ENCODE measurements at places on chromosomes 6 and 20.

- DNase-seq, result no peak
Observed at GRCh38 chr6:120764312-120764711, 570.0 kb downstream of the TBC1D32 start.

DNA sequence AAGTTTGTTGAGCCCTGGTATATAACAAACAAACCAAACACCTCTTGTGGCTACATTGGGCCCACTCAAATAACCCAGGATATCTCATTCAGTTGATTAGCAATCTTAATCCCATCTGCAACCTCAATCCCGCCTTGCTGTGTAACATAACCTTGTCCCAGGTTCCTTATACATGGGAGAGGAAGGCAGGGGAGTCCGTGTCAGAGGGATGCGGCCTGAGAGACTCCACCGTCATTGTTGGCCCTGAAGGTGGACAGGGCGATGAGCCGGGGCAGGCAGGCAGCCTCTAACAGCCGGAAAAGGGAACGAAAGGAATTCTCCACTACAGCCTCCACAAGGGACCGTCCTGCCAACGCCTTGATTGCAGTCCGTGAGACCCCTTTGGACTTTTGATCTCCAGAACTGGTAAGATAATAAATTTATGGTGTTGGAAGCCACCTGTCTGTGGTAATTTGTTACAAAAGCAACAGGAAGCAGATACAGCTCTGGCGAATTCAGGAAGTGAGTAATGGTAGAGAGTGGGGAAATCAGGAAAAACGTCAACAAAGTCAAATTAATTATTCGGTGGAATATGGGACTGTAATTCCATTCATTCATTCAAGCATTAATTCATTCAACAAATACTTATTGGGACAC is 124.5 kb upstream of the SALL4 start:
- no peak for DNase-seq

- no peak for DNase-seq
Observed at GRCh38 chr6:98566126-98566525, 268.2 kb upstream of the POU3F2 start.

- no peak for DNase-seq
Observed at GRCh38 chr6:138297761-138298298, 79.5 kb upstream of the PBOV1 start.

DNA sequence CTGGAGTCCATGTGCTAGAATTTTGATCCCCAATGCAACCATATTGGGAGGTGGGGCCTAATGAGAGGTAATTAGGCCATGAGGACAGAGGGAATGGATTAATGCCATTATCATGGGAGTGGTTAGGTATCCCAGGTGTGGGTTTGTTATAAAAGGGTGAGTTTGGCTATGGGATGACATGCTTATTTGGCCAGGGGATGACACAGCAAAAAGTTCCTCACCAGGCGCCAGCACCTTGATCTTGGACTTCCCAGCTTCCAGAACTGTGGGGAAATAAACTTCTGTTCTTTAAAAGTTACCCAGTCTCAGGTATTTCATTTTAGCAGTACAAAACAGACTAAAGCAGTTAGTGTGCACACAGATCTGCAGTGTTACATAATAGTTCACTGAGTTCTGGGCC is 84.1 kb downstream of the ADGB start:
- no peak for DNase-seq

DNA sequence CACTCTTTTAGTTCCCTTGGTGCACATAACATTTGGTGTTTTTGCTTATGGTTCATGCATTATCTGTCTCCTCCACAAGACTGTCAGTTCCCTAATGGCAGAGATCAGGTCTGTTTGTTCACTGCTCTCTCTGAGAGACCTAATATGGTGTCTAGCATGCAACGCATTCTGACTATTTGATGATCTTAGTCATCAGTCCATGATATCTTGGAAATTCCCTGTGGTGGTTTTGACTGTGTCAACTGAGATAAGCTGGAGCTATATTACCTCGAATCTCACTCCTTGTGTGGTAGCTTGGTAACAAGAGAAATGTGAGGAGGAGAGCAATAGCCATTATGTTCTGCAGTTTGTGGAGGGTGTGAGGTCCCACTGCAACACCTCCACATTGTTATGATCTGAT is 229.8 kb downstream of the FRK start:
- no peak for DNase-seq

GRCh38 chr6:13397359-13398068 is 69.2 kb upstream of the TBC1D7 start:
- no peak for DNase-seq

DNA sequence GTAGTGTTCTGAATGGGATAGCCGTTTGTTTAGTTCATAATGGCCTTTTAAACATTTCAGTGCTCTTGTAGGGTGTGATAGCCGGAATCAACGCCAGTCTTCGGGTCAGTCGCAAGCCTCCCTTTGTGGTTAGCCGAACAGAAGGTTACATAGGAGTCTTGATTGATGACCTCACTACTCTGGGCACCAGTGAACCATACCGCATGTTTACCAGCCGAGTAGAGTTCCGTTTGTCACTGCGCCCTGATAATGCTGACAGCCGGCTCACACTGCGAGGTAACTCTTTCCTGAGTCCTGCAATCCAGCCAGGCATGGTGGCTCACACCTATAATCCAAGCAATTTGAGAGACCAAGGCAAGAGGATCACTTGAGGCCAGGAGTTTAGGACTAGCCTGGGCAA is 20.4 kb downstream of the MTO1 start:
- DNase-seq, result no peak

- no peak for DNase-seq
Observed at GRCh38 chr6:25477006-25477590, 174.9 kb upstream of the SCGN start.

- no peak for DNase-seq
Observed at GRCh38 chr6:292506-293192, 362 bp downstream of the DUSP22 start.

- DNase-seq, result no peak
Observed at GRCh38 chr6:75149696-75150095, 56.2 kb downstream of the COL12A1 start.

DNA sequence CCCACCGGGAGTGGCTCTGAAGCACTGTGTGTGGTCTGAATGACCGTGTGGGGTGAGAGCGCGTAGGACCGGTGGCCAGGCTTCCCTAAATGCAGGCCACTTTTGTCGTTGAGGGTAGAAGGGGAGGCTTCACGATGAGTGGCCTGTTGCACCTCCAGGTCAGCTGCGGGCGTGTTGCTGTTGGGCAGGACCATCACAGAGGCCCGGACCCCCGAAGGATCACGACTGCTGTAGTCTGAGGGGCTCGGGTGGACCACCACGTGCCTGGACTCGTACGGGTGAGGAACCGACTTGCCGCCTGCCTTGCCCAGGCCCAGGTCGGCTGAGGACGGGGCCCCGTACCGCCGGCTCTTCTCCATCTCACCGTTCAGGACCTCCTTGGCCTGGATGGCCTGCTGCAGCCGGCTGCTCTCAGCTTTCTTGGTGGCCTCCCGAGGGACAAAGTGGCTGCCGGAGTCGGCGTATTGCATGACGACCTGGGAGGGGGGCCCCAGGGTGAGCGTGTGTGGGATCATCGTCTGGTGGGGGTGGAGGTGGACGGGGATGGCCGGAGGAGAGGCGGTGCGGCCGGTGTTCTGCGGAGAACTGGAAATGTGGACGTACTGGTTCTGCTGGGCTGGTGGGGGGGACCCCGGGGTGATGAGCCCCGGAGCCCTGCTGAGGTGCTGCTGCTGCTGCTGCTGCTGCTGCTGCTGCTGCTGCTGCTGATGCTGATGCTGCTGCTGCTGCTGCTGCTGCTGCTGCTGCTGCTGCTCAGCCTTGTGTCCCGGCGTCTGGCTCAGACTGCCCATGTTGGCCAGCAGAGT is 88.8 kb downstream of the GMPR start:
- no peak for DNase-seq

Data from thoracic aorta (tissue), 2 donors.